Activated CD4-positive, alpha-beta T cell treated with anti-CD3 and anti-CD28 coated beads, Interleukin-2, Interleukin-6, amounts not matched to agents 100 ng/mL and 50 ng/mL, durations not matched to agents 16 hours and 8 hours (primary cell): ENCODE measurements at places on chromosomes 16 and 17.
A peak's percentile ranks its signal among the peaks of the same experiment; 100 is the strongest.

DNA sequence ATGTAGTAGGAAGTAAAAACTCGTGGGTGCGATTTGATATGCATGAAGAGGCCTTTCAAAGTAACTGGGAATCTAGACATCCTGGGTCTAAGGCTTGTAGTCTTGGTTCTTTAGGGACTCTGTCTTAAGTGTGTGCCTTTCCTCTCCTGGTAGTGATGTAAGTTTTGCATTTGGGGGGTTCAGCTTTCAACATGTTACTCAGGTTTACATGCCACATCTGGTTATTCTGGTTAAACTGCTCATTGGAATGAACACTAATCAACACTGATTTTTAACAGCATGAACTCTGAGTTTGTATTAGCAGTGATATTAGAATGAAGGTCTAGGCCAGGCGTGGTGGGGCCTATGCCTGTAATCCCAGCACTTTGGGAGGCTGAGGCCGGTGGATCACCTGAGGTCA is 15.1 kb downstream of the PGS1 start:
- no peak for DNase-seq

DNA sequence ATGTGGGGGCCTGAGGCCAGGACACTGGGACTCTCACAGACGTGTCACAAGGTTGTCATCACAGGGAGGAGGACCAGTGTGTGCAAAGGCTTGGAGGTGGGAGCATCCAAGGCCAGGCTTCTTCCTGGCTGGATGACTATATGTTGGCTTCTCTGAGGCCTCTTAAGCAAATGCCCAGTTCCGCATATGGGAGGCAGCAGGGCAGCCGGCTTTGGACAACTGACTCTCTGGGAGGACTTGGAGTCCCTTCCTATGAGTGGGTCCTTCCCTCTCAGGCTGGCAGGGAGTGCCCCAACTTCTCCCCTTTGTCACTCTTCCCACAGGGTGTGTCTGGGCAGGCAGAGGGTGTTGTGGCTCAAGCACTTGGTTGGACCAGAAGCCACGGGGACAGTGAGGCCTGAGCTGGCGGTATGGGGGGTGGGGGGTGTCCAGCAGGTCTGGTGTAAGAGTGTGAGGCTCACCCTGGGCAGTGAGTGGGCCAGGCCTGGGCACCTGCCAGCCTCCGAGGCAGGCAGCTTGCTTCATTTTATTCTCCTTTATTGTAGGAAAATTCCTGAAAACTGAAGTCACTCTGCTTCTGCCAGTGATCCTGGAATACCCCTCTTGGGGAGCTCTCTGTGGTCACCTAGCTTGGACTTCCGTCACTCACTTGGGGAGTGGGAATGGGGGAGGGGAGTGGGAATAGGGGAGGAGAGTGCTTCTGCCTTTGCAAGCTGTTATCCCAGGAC is 14.9 kb downstream of the ADGRG1 start:
- DNase-seq, result no peak

DNA sequence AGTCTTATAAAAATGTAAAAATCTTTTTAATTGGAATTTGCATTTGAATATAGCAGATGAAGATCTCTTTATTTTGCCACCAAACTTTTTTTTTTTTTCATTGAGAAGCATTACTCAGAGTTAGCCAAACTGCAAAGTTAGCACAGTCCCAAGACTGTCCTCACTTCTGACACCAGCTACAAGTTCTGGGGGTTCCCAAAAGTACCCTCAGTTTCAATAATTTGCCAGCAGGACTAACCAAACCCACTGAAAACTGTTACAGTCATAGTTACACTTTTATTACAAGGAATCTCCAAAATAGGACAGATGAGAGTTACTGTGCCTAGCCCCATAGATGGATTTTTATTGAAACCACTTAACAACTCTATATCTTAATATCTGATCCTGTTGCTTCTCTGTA is 144.1 kb downstream of the CHD9 start:
- no peak for DNase-seq

DNA sequence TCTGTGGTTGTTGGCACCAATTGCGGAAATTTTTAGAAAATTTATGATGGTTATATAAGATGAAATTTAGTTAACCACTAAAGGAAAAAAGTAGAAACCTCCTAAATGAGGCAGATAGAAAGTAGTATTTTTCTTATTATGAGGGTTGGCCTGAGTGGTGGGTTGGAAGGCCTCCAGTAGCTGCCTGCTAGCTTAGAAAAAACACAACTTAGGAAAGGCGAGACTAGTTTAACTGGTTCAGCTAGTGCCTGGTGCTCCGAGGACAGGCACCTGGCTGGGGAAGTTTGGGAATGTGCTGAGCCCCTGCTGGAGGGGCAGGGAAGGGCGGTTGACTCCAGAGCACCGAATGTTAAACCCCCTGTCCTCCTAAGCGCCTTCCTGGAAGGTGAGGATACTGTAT is 19.9 kb downstream of the LDHD start:
- no peak for DNase-seq

DNA sequence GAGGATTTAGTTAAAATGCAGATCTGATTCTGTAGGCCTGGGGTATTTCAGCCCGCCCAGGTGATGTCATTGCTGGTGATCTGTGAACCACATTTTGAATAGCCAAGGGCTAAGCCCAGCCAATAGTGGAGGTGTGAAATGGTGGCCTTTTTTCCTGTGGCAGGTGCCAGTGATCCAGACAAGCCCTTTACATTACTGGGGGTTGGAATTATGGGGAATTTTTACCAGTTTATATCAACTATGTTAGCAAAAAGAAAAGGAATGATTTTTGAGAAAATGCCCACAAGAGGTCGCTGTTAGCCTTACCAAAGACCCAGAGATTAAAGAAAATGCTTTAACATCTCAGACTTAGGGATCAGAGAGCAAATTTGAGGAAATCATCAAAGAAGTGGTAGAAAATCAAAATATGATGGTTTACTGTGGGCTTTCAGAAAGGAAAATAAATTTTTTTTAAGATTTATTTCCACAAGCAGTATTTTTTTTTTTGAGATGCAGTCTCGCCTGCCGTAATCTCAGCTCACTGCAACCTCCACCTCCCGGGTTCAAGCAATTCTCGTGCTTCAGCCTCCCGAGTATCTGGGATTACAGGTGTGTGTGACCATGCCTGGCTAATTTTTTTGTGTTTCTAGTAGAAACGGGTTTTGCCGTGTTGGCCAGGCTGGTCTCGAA is 3.9 kb downstream of the VPS35L start:
- peak; percentile 53 for DNase-seq

GRCh38 chr17:20173091-20173490 is 163.9 kb downstream of the SPECC1 start:
- DNase-seq, result no peak
